ENCODE measurements at places on chromosomes 16 and 17.

DNA sequence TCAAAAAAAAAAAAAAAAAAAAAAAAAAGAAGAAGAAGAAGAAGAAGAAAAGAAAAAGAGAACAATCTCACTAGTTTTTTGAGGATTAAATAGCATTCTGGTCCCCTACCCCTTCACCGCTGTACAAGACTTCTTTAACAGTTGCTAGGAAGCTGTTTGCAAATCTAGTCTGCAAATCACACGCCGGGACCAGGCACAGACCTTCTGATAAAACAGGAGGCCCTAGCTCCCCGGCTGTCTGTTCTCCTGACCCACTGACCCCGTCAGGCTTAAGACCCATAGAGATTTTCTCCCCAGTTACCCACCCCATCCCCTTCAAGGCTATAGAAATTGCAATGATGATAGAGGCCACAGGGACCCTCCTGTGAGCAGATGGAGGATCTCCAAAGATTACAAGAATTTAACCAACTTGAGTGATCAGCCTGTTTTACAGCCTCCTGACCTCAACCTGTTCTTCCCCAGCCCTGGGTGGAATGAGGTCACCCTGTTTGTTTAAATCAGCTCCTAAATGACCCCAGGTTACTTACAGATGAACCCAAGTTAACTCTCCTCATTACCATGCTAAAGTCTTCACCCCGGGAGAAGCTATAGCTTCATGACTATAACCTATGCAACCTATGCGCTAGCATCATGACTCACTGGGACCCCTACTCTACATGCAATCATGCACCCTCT lies 11.8 kb upstream of the SULT1A1 start:
- DNase-seq: no peak

DNA sequence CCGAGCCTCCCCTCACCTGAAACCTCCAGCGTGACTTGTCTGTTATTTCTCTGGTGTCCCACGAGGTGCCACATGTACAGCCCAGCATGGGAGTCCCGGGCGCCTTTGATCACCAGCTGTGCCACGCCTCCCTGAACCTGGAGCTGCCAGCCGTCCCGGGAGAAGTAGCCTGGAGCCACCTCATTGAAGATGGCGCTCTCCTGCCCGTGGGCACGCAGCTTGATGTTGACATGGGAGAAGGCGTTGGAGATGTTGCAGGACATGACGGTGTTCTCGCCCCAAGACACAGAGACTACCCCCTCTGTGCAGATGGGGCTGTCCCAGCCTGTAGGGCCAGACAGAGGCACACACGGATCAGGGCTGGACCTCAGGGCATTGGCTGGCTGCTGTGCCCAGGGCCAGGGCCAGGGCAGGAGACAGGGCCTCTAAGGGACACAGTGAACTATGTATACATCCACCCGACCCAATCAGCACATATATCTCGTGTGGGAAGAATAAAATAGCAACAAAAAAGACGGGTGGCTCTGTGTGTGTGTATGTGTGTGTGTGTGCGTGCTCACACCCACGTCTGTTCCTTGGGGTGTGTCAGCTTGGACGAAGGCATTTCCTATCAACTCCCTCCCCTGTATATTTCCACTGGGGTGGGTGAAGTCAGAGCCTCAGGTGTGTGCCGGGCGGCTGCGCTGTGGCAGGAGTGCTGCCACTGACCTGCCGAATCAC lies 7.3 kb upstream of the CD7 start:
- DNase-seq: no peak

DNA sequence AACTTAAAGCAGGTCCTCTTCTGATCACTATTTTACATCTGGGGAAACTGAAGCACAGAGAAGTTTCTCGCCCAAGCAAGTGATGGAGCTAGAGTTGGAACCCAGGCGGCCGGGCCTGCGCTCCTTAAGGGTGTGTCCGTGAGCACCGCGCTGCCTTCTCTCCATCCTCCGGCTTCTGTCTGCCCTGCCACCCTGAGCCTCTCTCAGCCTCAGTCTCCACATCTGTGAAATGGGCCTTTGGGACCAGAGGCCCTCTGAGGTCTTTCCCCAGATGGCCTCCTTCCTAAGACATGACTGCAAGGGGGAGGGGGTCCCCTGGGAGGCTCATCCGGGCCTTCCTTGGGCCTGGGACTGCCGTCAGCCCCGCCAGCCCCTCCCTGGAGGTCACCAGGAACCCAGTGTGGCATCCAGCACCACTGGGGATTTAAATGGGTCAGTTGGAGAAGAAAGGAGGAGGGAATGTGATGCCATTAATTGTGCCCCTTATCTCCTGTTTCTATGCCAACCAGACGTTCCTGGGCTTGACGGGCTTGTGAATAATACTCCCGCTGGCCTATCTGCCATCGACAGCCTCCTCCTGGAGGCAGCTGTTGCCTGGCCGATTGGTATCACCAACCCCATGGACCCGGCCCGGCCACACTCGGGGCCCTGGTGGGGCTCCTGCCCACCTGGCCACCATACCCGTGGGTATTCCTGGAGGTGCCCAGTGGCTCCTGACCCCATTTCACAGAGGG lies 5.1 kb downstream of the ZFPM1 start:
- no peak for DNase-seq

DNA sequence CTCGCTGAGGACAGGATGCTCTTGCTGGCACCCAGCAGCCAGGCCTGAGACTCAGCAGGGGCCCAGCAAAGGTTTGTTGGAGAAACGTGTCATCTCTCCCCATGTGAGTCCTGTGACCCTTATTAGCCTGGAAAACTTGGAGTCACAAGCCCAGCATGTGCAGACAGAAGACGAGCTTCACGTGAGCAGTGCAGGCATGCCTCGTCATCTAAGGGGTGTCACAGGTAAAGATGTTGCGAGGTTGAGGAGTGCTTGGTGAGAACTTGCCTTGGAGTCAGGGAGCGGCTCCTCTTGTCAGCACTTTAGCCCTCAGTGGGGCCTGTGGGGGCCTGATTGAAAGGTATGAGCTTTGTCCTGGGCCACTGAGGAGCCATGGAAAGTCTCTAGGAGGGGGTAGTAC lies 2.1 kb upstream of the CTRL start:
- no peak for DNase-seq

- DNase-seq: peak; percentile 58
Measured at GRCh38 chr16:58755989-58756649, 22.0 kb upstream of the GOT2 start.

DNA sequence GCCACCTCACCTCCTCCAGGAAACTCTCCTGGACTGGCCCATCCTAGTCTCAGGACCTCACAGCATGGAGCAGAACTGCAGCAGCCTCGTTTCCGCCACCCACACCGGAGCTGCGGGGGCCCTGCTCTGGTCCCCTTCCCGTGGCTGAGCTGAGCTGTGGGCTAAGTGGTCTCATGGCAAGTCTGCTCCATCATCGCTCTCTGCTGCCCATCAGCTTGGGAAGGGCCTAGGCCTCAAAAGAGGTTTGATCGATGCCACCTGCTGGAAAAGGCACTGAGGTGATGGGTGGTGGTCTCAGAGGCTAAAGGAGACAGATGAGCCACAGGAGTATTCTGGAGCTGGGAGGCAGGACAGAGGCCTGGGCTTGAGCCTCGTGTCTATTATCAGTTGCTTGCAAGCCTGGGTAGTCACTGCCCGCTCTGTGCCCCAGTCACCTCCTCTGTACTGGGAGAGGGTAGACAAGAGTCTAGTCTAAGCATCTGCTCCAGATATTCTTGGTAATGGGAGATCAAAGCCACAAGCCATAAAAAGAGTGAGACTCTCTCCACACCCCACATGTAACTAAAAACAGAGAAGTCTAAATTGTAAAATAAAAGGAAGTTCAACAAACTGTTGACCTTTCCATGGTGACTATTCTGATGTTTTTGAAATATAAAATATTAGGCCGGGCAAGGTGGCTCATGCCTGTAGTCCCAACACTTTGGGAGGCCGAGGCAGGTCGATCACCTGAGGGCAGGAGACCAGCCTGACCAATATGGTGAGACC lies 1.6 kb downstream of the ITGAE start:
- DNase-seq: no peak

DNA sequence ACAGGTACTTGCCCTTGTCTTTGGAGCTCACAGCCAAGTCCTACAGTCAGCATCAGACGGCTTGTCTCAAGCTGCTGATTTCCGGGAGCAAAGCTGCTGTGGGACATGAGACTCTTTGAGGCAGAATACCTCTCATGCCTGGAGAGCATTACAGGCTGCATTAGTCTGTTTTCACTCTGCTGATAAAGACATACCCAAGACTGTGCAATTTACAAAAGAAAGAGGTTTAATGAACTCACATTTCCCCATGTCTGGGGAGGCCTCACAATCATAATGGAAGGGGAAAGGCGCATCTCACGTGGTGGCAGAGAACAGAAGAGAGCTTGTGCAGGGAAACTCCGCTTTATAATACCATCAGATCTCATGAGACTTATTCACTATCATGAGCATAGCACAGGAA lies 661.2 kb downstream of the WWOX start:
- no peak for DNase-seq

DNA sequence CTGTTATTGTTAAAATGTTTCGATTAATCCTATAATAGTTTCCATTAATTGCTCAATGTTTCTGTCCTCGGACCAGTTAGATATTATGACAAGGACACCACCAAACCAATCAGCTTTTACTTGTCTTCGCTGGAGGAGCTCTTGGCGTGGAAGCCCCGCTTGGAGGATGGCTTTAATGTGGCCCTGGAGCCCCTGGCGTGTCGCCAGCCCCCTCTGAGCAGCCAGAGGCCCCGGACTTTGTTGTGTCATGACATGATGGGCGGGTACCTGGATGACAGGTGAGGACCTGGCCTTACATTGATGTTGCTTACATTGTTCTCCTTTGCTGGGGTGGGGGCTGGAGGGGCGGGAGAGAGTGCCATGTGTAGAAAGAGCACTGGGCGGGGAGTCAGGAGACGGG lies 3.0 kb downstream of the ENGASE start:
- no peak for DNase-seq

GRCh38 chr16:30647274-30647571 lies 3.5 kb upstream of the PRR14 start:
- no peak for DNase-seq

DNA sequence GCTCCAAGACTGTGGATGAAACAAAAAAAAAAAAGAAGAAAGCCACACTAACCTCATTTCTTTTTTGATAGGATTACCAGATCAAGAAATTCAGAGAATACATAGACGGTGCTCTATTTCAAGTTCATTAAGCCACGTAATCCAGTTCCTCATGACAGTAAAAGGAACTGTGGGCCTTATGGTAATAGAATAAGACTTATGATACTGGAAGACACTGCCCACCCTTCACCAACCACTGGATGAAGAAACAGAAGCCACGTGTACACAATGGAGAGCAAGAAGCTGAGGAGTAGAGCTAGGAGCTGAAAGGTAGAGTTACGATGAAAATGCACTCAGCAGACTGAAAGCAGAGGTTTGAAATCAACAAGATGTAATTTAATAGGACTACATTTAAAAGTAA lies 11.2 kb downstream of the NCBP3 start:
- DNase-seq: no peak

DNA sequence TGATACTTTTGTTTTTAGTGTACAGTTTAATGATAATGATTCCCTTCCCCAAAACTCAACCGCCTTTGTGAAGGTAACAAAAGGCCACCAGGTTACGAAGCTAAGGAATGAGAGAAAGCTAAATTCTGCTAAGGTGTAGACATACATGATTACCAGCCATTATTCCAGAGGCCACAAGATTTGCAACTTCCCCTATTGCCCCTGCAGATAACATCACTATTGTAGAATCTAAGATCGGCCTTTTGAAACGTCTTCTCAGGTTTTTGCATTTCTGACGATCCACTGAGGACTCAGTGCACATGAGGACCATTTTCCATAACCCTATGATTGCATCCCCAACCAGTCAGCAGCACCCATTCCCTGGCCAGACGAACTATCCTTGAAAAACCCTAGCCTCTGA lies 33.9 kb upstream of the SNN start:
- DNase-seq: no peak

- DNase-seq: no peak
Measured at GRCh38 chr16:84790301-84790700, 29.5 kb upstream of the CRISPLD2 start.

DNA sequence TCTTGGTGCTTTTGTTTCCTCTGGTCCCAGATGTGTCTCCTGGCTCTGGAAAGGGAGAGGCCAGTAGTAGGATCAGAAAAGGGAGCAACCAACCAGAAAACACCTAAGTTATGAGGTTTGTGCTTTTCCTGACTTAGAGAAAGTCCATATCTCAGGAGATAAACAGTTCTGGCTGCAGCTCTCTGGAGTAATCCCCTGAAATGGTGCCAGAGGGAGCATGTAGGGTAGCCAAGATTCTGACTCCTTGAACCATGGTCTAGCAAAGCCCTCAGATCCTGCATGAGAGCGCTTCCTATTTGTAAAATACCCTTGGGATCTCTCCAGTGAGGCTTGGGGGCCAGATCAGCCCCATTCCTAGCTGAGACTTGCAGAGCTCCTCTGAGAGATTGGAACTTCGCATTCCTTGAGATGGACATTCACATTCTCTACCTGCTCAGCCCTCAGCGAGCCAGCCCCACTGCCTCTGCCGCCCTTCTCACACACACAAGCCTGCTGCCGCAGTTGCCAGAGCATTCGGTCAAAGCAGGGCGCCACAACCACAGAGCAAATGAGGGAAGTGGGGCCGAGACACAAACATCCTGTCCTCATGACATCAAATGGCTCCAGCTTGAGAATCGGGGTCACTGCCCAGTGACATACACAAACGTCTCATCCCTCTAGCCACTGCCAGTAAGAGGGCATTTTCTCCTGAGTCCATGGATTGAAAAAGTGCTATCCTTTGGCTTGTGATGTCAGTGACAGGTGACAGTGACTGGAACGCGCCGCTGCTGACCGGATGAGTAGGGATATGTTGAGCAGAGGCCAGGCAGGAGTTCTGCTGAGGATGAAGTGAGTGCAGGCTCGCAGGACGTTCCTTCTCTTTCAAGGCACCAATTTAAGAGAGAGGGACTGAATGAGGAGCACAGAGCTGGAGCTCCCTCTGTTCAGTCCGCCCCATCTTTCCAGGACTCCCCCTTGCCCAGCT lies 5.0 kb downstream of the ABHD15 start:
- DNase-seq: no peak

- DNase-seq: no peak
Measured at GRCh38 chr17:34203018-34203638, 52.0 kb upstream of the CCL2 start.

DNA sequence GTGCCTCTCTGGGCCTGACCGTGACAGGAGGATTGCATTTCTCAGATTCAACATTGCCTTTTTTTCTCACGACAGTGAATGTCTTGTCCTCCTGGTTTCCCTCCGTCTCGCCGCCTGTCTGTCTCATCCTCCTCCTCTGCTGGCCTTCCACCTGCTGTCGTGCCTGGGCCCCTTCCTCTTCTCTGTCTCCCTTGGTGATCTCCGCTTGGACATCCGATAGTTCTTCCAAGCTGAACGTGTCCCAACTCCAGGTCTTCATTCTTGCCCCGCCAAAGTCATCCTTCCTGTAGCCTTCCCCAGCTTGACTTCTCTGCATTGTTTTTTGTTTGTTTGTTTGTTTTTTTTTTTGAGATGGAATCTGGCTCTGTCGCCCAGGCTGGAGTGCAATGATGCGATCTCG lies 79.4 kb downstream of the RAP1GAP2 start:
- DNase-seq: no peak

DNA sequence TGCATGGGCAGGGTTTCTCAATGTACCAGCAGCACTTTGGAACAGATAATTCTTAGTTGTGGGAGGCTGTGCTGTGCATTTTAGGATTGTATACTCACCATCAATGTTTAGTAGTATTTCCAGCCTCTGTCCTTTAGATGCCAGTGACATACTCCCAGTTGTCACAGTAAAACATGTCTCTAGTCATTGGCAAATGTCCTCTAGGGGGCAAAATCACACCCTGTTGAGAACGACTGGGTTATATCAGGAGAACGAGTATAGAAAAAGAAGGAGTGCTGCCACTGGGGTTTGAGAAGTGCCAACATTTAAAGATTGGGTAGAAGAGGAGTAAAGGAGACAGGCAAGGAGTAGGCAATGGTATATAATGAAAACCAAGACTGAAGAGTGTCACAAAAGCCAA lies 37.9 kb upstream of the SMIM36 start:
- no peak for DNase-seq

GRCh38 chr16:55480228-55480655 lies 1.2 kb downstream of the MMP2 start:
- peak; percentile 94 for DNase-seq
